CD4-positive, alpha-beta memory T cell (primary cell): ENCODE measurements at places on chromosomes 1 and 21. TPM values are rescaled to one million over a fixed set of nuclear protein-coding genes. Genes with fewer than 3 reads are reported as not detected.
A peak's percentile ranks its signal among the peaks of the same experiment; 100 is the strongest.

Gene MATN1
- 0.53 TPM for polyA plus RNA-seq

Gene PPFIA4
- polyA plus RNA-seq, result not detected

GRCh38 chr1:91501971-91502671 is 1.5 kb downstream of the CDC7 start:
- no peak for DNase-seq

Gene INTS7
- 19.1 TPM for polyA plus RNA-seq

GRCh38 chr1:230708631-230709580 is 5.0 kb downstream of the AGT start:
- DNase-seq, result no peak

GRCh38 chr1:220680085-220680687 is 10.0 kb upstream of the C1orf115 start:
- DNase-seq, result peak; percentile 11

DNA sequence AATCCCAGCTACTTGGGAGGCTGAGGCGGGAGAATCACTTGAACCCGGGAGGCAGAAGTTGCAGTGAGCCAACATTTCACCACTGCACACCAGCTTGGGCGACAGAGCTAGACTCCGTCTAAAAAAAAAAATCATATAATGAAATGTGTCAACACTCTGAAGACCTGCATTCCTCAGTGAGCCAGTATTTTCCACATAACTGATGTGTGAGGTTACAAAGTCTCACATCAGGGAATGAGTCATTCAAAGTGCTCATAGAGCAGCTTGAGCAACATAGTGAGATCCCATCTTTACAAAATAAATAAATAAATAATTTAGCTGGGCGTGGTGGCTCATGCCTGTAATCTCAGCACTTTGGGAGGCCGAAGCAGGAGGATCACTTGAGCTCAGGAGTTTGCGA is 65.5 kb downstream of the CASZ1 start:
- no peak for DNase-seq

GRCh38 chr1:53631622-53632310 is 107.2 kb downstream of the GLIS1 start:
- no peak for DNase-seq

GRCh38 chr1:180265201-180265600 is 35.1 kb downstream of the LHX4 start:
- no peak for DNase-seq

DNA sequence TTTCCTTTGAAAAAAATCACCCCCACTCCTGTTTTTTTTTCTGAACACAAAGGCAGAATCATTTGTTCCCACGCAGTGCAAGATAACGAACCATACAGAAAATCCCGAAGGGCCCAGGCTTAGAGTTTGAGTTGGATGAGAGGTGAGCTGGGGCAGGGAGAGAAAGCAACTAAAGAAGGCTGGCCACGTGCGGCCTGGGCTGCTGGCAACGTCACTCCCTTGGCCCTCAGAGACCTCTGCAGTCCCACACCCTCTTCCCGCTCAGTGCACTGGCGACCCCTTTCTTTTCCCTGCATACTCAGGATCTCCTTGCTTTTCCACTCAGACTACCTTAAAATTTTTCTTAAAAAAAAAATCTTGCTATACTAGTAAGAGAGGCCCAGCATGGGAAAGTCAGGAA is 28.2 kb upstream of the CRNN start:
- DNase-seq, result no peak

DNA sequence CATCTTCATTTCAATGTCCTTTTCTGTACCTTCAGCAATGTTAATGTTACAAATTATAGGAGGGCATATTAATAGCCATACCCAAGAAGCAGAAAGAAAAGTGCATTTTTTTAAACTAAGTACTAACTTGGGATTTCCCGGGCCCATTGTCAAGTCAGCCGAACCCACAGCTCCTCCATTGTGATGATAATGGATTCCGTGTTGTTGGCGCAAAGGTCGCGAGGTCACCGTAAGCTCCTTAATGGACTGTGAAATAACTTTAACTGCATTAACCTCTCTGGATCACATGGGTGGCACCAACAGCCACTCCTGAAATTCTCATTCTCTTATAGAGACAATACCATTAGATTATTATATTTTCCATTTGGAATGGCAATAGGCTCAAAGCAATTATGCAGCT is 250.6 kb upstream of the RRP15 start:
- no peak for DNase-seq

Gene MIXL1
- polyA plus RNA-seq, result not detected

Gene PADI2
- not detected for polyA plus RNA-seq

Gene ETNK2
- polyA plus RNA-seq, result 3.3 TPM

Gene CHIA
- polyA plus RNA-seq, result not detected

DNA sequence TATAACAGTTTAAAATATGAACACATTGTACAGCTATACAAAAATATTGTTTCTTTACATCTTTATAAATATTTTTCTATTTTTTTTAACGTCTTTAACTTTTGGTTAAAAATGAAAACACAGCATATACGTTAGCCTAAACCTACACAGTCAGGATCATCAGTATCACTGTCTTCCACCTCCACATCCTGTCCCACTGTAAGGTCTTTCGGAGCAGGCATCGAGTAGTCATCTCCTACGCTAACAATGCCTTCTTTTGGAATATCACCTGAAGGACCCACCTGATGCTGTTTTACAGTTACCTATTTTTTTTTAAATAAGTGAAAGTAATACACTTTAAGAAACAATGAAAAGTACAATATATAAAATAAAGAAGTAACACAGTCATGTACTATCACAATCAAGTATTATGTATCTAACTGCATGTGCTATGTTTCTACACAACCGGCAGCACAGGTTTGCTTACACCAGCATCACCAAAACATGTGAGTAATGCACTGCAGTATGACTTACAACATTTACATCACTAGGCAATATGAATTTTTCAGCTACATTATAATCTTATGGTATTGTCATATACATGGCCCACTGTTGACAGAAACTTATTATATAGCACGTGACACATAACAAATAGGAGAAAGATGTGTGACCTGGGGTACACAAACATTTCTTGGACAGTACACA is 254.4 kb downstream of the AKT3 start:
- DNase-seq, result no peak

GRCh38 chr1:56153276-56153675 is 426.1 kb downstream of the PLPP3 start:
- DNase-seq, result no peak

Gene VASH2
- not detected for polyA plus RNA-seq
